ENCODE measurements at places on chromosomes 13 and 19.

DNA sequence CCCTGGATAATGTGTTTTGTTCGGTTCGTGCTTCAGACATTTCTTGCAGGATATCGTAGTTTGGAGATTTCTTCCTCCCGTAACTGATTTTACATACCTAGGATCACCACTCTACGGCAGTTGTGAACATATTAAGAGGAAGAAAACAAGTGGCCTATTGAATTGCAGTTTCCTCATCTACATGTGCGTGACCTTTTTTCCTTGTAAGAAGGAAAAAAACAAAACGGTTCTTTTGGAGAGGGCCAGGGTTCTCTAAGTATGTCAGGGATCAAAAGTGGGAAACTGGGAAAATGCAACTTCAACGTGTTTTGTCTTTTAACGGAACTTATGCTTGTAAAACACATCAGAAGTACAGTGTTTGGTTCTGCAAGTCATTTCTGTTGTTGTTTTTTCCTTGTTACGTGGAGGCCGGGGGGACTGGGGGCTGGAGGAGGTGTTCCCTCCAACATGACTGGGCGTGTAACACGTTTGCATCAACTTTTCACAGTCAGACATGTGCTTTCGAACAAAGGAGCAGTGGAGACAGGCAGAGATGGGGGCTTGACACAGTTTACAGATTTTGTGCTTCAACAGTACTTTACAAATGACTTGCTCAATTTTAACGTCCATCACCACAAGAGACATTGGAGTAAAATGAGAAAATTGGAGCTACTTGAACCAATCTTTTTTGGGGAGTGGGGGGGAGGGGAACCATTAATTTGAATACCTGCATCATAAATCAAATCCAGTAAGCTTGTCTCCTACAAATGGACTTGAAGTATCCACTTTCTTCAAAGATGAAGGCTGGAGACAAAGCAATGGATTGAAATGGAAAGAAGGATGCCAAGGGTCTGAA, 3.8 kb downstream of the ZC3H4 start:
- DNase-seq = no peak

DNA sequence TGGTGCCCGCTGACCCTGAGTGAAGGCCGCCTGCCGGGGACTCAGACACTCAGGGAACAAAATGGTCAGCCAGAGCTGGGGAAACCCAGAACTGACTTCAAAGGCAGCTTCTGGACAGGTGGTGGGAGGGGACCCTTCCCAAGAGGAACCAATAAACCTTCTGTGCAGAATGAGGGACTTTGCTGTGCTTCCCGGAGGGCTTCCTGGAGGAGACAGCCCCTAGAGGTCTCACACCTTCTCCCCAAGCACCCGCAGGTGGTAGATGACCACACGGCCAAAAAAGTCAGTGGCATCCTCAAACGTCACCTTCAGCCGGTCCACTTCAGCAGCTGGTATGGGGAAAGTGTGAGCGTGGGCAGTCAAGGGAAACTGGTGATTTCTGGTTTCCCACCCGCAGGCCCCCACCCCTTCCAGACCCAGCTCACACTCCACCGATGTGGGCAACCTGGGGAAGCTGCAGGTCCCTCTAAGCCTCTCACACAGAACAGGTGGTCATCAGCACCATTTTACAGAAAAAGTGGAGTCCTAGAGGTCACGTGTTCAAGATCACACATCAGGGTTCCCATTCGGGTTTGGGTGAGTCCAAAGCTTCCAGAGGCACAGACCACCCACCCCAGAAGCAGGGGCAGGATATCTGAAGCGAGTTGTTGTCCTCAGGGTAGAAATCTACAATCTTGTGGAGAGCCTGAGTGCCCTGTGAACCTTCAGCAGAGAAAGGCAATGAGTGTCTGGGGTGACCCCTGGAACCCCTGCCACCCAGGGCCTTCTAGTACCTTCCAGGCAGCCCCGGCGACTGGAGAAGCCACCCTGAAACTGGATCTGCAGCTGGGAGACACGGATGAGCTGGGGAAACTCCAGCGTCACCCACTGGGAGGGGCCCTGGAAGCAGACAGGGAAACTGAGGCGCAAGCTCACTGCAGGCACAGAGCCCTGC, 1.2 kb downstream of the NR2C2AP start:
- DNase-seq = no peak

GRCh38 chr19:35257113-35257461, 8.3 kb downstream of the LSR start:
- peak; percentile 9 for DNase-seq

GRCh38 chr13:21034603-21035191, 26.7 kb downstream of the LATS2 start:
- DNase-seq = no peak

- DNase-seq = no peak
Measured at GRCh38 chr13:63351533-63351932, 1935.9 kb upstream of the PCDH20 start.

- no peak for DNase-seq
Measured at GRCh38 chr13:111572956-111573761, 252.7 kb downstream of the TEX29 start.

DNA sequence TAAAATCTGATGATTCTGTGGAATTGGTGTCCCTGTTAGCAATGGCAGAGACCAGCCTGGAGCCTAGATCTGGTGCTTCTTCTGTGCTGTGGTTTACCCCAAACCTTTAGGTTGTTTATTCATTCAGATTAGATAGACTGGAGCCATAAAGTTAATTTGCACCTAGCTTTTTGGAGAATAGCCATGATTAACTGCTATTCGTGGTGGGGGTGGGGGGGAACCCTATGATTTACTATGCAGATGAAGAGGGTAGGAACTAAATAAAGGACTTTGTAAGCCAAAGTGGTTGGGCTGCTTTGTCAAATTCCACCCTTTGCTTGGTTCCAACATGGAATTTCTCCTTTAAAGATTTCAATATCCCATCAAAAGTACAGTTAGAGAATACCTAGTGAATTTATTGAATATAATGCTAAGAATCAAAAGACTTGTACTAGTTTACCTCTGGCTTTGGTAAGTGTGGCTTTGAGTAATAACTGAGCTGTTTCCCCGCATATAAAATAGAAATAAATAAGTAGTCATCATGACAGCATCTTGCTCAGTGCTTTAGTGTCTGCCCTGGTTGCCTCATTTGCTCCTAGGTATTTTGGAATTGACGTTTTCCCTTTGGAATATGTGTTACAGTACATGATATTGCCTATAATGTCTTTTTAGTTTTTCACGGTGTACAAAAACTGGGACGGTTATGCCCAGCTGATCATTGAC, 27.6 kb downstream of the SKA3 start:
- no peak for DNase-seq

GRCh38 chr19:13764101-13764807, at the start of gene MRI1:
Gene MRI1 (plus strand): TSS chr19:13764522. CDS start chr19:13764589, 67 bp downstream.
- peak; percentile 95 for DNase-seq

- no peak for DNase-seq
Measured at GRCh38 chr13:48273346-48273745, 30.2 kb upstream of the RB1 start.

GRCh38 chr19:31572102-31572975, 223.1 kb upstream of the TSHZ3 start:
- DNase-seq = no peak

DNA sequence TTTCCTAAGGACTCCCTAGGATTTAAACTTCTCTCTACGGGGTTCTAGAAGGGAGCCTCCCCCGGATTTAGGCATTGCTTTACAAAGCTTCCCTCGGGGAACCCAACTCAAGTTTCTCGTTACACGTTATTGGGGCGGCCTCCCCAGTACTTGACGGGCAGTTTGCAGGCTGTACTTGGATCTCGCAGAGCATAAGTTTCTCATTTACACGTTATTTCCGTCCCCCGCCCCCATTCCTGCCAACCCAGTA, 584 bp downstream of the SMG9 start:
- DNase-seq = no peak

GRCh38 chr19:11496391-11497163, 9.1 kb downstream of the ZNF653 start:
- DNase-seq = peak; percentile 88

GRCh38 chr19:13935765-13936510, 2.3 kb downstream of the PODNL1 start:
- peak; percentile 31 for DNase-seq

GRCh38 chr19:47802521-47803043, 1.8 kb downstream of the TPRX1 start:
- DNase-seq = no peak

GRCh38 chr19:18590273-18591272, 2.0 kb downstream of the REX1BD start:
- no peak for DNase-seq

DNA sequence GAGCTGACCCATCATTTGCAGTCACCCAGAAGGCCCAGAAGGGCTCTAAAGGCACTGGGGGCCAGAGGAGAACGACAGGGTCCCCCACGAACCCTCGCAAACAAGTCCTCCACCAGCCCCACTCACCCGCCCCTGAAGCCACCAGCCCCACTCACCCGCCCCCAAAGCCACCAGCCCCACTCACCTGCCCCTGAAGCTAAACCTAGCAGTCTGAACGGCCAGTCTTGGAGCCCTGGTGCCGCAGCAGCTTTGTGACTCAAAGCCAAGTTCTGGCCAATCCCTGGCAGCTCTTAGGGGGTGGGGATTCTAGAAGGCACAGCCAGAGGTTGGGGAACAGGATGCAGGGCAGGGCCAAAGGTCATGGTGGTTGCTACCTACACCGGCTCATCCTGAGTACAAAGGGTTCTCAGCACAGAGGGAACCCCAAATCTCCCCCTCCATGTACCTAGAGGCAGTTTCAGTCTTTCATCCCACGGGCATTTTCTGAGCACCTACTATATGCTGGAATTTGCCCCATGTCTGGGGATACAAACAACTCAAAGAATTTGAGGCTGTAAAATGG, at the start of gene IQCN:
TSS of gene IQCN (minus strand) at position 234 of the 562 bp plus-strand sequence. CDS start 4,974 bp downstream, outside the sequence.
- no peak for DNase-seq

- DNase-seq = no peak
Measured at GRCh38 chr13:68261105-68261504, 1031.0 kb upstream of the PCDH9 start.

DNA sequence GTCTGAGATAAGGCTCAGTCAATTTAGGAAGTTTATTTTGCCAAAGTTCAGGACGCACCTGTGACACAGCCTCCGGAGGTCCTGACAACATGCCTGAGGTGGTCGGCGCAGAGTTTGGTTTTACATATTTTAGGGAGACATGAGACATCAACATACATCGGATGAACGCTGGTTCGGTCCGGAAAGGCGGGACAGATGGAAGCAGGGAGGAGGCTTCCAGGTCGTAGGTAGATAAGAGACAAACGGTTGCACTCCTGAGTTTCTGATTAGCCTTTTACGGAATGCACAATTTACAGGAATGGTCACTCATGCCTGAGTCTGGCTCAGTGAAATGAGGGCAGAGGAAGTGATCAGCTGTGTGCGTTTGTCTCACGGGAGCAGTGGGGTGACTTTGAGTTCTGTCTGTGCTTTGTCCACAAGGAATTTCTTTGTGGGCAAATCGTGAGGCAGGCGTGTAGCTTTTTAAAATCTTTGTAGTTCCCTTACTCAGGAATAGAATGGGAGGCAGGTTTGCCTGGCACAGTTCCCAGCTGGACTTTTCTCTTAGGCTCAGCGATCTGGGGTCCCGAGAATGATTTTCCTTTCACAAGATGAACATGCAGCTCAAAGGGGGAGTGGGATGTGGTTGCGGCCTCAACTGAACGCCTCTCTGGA, 36.2 kb downstream of the C13orf46 start:
- no peak for DNase-seq

DNA sequence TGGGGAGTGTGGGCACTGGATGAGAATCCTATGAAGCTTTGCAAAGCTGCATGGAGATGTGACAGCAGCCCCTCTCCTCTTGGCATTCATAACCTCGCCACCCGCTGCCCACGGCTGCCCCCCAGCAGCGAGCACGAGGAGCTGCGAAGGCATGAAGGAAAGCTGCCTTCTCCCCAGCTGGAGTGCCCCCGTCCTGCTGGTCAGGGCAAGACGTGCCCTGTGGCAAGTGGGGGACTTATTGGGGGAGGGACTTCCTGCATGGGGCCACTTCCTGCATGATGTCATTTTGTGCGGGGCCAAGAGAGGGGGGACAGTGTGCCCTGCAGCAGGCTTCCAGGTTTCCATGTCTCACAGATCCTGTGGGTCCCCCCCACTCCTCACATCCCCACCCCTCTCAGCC, 85.9 kb downstream of the TSHZ3 start:
- DNase-seq = no peak

DNA sequence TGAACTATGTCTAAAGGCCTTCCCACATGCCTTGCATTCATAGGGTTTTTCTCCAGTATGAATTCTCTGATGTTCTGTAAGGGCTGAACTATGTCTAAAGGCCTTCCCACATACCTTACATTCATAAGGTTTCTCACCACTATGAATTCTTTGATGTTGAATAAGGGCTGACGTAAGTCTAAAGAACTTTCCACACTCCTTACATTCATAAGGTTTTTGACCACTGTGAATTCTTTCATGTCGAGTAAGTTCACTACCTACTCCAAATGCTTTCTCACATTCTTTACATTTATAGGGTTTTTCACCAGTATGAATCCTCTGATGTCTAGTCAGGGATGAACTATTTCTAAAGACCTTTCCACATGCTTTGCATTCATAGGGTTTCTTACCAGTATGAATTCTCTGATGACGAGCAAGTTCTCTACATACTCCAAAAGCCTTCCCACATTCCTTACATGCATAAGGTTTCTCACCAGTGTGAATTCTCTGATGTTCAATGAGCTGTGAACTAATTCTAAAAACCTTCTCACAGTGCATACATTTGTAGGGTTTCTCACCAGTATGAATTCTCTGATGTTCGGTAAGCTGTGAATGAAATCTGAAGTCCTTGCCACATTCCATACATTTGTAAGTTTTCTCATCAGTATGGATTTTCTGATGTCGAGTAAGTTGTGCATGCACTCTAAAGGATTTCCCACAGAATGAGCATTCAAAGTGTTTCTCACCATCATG, 19.1 kb upstream of the ZNF260 start:
- DNase-seq = no peak

- DNase-seq = no peak
Measured at GRCh38 chr13:41188584-41188983, 5.8 kb downstream of the KBTBD7 start.

DNA sequence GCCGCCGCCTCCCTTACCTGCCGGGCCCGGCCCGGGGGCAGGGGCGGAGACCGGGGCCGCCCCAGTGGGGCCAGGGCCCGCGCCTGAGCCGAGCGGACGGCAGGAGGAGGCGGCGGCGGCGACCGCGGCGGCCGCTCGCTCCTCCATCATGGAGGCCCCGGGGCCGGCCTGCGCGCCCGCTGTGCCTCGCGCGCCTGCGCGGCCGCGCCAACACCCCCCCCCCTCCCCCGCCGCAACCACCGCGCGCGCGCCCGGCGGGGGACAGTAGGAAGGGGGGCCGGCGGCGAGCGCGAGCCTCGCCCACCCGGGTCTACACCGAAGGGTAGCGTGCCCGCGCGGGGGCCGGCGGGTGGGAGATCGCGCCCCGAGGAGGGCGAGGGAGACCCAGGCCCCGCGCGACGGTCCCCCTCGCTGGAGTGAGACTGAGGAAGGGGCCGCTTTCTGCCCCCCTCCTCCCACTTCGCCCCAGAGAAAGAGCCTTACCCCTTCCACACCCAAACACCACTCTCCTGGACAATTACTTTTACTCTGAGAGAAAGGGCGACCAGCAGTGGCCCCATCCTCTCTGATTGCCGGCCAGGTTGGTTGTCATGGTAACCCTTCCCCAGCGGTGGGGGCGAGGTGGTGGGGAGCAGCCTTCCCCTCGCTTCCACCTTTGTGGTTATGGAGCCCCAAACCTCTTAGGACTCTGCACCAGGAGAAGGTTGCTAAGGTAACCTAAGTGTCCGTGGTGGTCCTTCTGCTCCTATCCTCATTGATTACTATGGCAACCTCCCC, at the start of gene STRN4:
TSS of gene STRN4 (minus strand) at position 170 of the 777 bp plus-strand sequence. CDS start at position 150, 20 bp downstream.
- peak; percentile 98 for DNase-seq

GRCh38 chr13:43402380-43402779, 379.0 kb downstream of the DNAJC15 start:
- no peak for DNase-seq
